ENCODE measurements at places on chromosomes 4 and X. TPM values are rescaled to one million over a fixed set of nuclear protein-coding genes. Genes with fewer than 3 reads are reported as not detected.

DNA sequence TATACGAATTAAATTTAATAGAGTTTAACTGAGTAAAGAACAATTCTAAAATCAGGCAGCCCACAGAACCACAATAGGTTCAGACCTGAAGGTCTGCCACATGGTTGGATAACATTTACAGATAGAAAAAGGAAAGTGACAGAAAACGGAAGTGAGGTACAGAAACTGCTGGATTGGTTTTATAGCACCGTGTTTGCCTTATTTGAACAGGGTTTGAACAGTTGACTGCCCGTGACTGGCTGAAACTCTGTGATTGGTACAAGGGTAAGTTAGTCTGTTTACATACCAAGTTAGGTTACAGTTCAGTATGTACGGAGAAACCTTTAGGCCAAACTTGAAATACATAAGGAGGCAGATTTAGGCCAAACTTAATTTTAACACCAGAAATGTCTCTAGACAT is 64.1 kb upstream of the ATXN3L start:
- no peak overlapping the region for H3K27ac ChIP-seq
- H3K4me3 ChIP-seq, result no peak overlapping the region
- no peaks in the 10 kb centered on the region for H3K27me3 ChIP-seq
- peaks cover 4% of the 10 kb centered on the region for H3K4me1 ChIP-seq

- H3K27ac ChIP-seq, result peak overlapping the region; percentile 24
- no peaks in the 10 kb centered on the region for H3K36me3 ChIP-seq
- DNase-seq, result no peak
- H3K4me3 ChIP-seq, result no peak overlapping the region
- no peaks in the 10 kb centered on the region for H3K4me1 ChIP-seq
Observed at GRCh38 chr4:1183985-1184773, 11.8 kb upstream of the SPON2 start.

DNA sequence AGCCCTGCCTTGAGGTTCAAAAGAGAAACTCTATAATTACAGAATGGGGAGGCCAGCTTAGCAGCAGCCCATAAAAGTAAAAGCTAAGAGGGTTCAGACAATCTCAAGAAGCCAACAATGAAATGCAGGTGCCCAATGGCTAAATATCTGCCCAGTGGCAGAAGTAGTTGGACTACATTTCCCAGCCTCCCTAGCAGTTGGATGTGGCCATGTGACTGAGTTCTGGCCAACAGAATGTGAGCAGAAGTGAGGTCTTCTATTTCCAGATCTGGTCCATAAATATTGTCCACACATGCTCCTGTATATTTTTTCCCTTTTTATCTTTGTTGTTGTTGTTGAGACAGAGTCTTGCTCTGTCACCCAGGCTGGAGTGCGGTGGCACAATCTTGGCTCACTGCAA is 127.9 kb upstream of the NHS start:
- no peak for DNase-seq
- H3K4me1 ChIP-seq, result no peaks in the 10 kb centered on the region
- no peak overlapping the region for H3K27ac ChIP-seq
- no peaks in the 10 kb centered on the region for H3K27me3 ChIP-seq

VSIG1 gene
- not detected for total RNA-seq

SH3RF1 gene
- 12.8 TPM for total RNA-seq

DNA sequence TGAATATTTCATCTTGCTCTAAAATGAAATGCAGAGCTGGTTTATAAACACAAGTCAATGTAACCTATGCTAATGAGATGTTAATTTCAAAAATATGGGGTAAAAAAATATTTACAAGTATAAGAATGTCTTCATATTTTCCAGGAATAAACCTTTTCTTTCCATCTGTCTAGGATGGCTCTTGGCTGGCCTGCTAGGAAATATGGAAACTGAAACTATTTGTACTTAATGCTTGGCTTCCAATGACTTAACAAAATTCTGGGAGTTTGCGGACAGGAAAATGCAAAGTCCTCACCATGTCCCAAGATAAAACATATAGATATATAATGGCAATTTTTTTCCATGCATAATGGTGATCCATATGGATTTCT is 168.1 kb downstream of the SCFD2 start:
- no peak for DNase-seq
- no peak overlapping the region for H3K27ac ChIP-seq
- H3K36me3 ChIP-seq, result no peaks in the 10 kb centered on the region

SCARB2 gene
- total RNA-seq, result 130 TPM

GRCh38 chr4:181204109-181204508 is 1039.1 kb upstream of the TENM3 start:
- H3K4me1 ChIP-seq, result no peaks in the 10 kb centered on the region
- no peak overlapping the region for H3K4me3 ChIP-seq
- H3K27me3 ChIP-seq, result no peaks in the 10 kb centered on the region

KIAA1210 gene
- total RNA-seq, result 0.57 TPM

FUNDC1 gene
- total RNA-seq, result 15.8 TPM

DNA sequence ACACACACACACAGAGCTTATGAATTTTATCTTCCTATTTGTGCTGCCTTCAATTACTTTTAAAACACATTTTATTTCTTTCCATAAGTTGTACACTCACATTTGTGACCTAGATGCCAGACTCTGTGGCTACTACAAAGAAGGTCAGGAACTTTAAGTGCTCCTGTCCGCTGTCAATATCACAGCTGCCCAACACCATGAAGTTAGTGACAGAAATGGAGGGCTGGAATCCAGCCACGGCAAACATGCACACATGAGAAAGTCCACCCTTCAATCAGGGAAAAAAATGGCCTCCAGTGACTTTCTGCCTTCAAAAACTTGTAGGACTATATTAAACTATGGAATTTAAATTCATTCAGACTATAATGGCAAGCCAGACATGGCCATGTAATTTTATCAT is 334.4 kb upstream of the FSTL5 start:
- H3K27ac ChIP-seq, result no peak overlapping the region
- no peak for DNase-seq
- H3K4me1 ChIP-seq, result no peaks in the 10 kb centered on the region
- no peaks in the 10 kb centered on the region for H3K27me3 ChIP-seq
- no peaks in the 10 kb centered on the region for H3K36me3 ChIP-seq

GRCh38 chrX:48793935-48794334 is 7.5 kb downstream of the GATA1 start:
- H3K4me3 ChIP-seq, result no peak overlapping the region
- no peaks in the 10 kb centered on the region for H3K4me1 ChIP-seq
- no peaks in the 10 kb centered on the region for H3K36me3 ChIP-seq
- DNase-seq, result no peak

DNA sequence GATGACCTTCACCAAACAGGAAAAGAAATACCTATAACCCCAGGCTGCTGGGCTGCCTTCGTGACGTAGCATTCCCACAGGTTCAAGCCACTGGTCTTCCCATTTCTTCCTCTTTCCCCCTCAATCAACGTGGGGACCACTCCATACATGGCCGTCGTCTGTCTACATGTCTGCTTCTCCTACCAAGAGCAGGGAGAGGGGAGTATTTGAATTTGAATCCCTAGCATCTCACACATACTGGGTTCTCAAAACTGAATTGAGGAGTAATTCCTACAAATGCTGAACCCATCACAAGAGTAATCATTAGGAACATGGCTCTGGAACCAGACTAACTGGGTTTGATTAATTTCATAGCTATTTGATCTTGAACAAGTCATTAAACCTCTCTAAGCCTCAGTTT is 17.3 kb downstream of the GPC3 start:
- no peak for DNase-seq
- no peaks in the 10 kb centered on the region for H3K36me3 ChIP-seq
- no peak overlapping the region for H3K4me3 ChIP-seq
- H3K4me1 ChIP-seq, result no peaks in the 10 kb centered on the region
- H3K27ac ChIP-seq, result no peak overlapping the region

DNA sequence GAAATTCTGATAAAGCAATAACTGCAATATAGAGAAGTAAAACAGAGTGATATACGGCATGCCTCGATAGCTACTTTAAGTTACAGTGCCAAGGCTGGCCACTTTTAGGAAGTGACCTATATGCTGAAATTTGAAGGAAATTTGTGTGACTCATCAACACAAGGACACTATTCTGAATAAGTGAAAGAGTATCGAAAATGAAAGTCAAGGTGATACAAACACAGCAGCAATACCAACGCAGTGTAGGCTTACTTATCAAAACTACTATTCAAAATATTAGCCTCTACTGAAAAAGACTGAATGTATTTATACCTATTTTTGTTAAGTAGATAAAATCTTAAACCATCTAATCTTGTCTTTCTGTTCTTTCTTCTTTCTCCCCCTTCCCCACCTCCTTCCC is 459.9 kb upstream of the GNPDA2 start:
- H3K27me3 ChIP-seq, result no peaks in the 10 kb centered on the region
- no peaks in the 10 kb centered on the region for H3K4me1 ChIP-seq
- no peaks in the 10 kb centered on the region for H3K36me3 ChIP-seq
- no peak for DNase-seq
